Activated naive CD4-positive, alpha-beta T cell (primary cell): ENCODE measurements at places on chromosomes 11 and 22.

- no peak for DNase-seq
Measured at GRCh38 chr11:82960779-82961143, 59.2 kb downstream of the DDIAS start.

- no peak for DNase-seq
Measured at GRCh38 chr22:43796567-43796966, 15.5 kb downstream of the EFCAB6 start.

GRCh38 chr11:125720781-125721180, 25.3 kb upstream of the PATE1 start:
- no peak for DNase-seq

DNA sequence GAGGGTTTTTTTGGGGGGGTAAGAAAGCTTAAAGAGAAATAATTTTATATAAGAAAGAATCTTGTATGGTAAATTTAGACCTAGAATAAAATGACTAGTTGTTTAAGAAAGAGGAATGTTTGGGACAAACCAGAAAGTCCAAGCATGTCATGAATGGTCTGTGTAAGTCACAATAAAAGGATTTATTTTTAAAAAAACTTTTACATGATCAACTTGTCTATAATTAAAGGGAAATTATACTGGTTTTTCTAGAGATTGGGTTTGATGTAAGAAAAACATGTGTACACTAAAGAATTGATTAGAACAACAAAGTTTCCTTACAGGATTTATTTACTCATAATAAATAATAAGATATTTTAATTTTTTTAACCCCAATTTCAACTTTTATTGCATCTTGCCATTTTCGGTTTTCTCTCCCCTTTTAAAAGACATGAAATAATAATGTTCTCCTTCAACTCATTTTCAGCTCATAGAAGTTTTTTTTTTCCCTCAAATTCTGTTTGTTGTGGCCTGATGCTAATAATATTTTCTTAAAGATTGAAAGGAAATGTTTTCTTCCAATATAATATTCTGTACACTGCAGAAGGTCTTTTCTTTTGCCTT, 35.4 kb upstream of the INCENP start:
- no peak for DNase-seq

GRCh38 chr22:24977370-24978221, 25.1 kb downstream of the KIAA1671 start:
- DNase-seq = no peak

GRCh38 chr11:11265994-11266606, 87.0 kb downstream of the CSNK2A3 start:
- DNase-seq = no peak
